ENCODE measurements at places on chromosomes 12 and 14. TPM values are rescaled to one million over a fixed set of nuclear protein-coding genes. Genes with fewer than 3 reads are reported as not detected.

The ANKS1B gene
- 67.3 TPM for polyA plus RNA-seq

The MGP gene
- polyA plus RNA-seq = not detected

The AEBP2 gene
- polyA plus RNA-seq = 14.6 TPM

The KRT71 gene
- polyA plus RNA-seq = not detected

The TRMT61A gene
- 8.2 TPM for polyA plus RNA-seq

The GCN1 gene
- polyA plus RNA-seq = 27.4 TPM

The TEAD4 gene
- 1.6 TPM for polyA plus RNA-seq

The EGLN3 gene
- polyA plus RNA-seq = not detected

The MAP1LC3B2 gene
- polyA plus RNA-seq = 1.8 TPM

The B3GNT4 gene
- polyA plus RNA-seq = 1.8 TPM

The ANO2 gene
- polyA plus RNA-seq = 1.8 TPM

The SRRM4 gene
- polyA plus RNA-seq = 10.5 TPM

Data from neural cell (in vitro differentiated cells).